ENCODE measurements at places on chromosomes 12 and 14.

- DNase-seq, result no peak
Measured at GRCh38 chr12:111650912-111651311, 34.8 kb downstream of the BRAP start.

GRCh38 chr12:104490850-104491249, 34.1 kb downstream of the CHST11 start:
- no peak for DNase-seq

DNA sequence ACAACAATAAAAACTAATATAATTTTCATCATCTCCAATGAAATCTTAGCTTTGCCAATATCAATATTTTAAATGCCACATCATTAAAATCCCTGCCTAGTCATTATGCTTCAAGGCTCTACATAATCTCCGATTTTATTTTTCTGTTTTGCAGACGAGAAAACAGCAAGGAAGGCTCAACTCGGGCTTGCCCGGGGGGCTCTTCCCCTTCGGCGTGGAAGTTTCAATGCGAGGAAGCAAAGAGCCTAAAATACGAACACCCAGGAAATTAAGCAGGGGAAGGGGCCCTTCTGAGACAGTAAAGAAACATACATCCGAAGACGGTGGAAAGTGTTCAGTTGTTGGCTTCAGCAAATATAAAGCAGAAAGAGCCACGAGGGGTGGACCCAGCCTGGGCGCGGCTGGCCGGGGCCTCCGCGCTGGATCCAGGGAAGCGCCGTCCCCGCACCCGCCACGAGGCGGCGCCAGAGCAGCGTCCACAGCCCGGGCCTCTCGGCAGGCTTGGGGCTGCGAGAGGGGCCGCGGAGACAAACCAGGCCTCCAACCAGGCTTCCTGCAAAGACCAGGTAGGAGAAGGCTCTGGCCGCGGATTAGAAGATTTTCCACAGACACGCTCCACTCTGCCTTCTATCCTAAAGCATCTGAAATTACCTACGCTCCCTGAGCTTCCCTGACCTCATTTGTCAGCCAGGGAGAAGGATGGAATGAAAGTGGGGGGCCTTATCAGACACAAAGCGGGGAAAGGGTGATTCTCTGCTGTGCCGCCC, 77.2 kb downstream of the SERPINA3 start:
- no peak for DNase-seq

GRCh38 chr12:5577741-5578140, 145.8 kb downstream of the NTF3 start:
- no peak for DNase-seq

DNA sequence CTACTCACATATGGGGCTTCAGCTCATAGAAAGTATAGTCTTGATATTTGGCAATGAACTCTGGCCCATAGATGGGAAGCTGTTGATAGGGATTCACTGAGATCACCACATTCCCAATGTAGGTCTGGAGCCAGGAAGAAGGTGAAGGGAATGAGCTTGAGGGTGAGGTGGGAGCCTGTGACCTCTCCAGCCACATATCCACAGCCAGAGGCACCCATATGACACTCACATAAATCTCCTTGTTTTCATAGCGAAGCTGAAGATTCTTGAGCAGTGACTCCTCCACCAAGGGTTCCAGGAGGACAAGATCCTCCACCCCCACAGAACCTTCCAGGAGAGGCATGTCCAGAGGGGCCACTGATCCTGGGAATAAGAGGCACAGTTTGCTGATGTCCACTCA, 1.9 kb downstream of the MYO1A start:
- DNase-seq, result no peak

DNA sequence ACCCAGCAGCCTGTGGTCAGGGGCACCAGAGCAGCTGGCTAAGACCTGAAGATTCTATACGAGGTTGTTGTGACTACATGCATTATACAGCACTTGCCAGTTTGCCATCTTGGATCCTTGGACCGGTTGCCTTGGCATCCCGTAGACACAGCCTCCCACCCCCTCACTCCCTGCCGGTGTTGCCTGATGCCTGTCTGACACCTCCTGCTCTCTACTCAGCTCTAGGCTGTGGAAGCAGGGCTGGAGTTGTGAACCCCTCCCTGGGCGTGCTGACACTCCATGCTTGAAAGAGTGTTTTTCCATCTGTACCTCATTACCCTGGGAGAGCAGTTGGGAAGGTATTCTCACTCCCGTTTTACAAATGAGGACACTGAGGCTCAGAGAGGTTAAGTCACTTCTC, 2.5 kb downstream of the CHGA start:
- DNase-seq, result no peak

- no peak for DNase-seq
Measured at GRCh38 chr14:105087963-105088811, 23.0 kb upstream of the GPR132 start.
